Natural killer cell (primary cell): ENCODE measurements at places on chromosomes 16 and 17. TPM values are rescaled to one million over a fixed set of nuclear protein-coding genes. Genes with fewer than 3 reads are reported as not detected.

- DNase-seq = no peak
These were observed 9.4 kb upstream of the CMTM4 start for GRCh38 chr16:66705790-66706505.

- DNase-seq = no peak
These were observed 73.3 kb downstream of the MSI2 start for GRCh38 chr17:57329380-57330214.

GRCh38 chr17:8464941-8465340 is 29.3 kb downstream of the NDEL1 start:
- DNase-seq = no peak

- no peak for DNase-seq
These were observed 64.6 kb downstream of the ANKFN1 start for GRCh38 chr17:56217921-56218320.

CD79B gene
- 28.9 TPM for total RNA-seq

ABCA5 gene
- 57.6 TPM for total RNA-seq

GRCh38 chr17:49991409-49991808 is 3.6 kb downstream of the DLX3 start:
- DNase-seq = no peak

DNA sequence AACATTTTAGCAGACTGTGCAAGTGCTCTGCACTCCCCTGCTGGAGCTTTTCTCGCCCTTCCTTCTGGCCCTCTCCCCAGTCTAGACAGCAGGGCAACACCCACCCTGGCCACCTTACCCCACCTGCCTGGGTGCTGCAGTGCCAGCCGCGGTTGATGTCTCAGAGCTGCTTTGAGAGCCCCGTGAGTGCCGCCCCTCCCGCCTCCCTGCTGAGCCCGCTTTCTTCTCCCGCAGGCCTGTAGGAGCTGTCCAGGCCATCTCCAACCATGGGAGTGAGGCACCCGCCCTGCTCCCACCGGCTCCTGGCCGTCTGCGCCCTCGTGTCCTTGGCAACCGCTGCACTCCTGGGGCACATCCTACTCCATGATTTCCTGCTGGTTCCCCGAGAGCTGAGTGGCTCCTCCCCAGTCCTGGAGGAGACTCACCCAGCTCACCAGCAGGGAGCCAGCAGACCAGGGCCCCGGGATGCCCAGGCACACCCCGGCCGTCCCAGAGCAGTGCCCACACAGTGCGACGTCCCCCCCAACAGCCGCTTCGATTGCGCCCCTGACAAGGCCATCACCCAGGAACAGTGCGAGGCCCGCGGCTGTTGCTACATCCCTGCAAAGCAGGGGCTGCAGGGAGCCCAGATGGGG is 3.1 kb downstream of the GAA start:
- DNase-seq = no peak

- DNase-seq = no peak
These were observed 29.0 kb downstream of the KDM8 start for GRCh38 chr16:27232061-27232900.

- no peak for DNase-seq
These were observed 73.4 kb upstream of the GNG13 start for GRCh38 chr16:873889-874288.

CCT6B gene
- 4.1 TPM for total RNA-seq

COASY gene
- total RNA-seq = 62.3 TPM

DNA sequence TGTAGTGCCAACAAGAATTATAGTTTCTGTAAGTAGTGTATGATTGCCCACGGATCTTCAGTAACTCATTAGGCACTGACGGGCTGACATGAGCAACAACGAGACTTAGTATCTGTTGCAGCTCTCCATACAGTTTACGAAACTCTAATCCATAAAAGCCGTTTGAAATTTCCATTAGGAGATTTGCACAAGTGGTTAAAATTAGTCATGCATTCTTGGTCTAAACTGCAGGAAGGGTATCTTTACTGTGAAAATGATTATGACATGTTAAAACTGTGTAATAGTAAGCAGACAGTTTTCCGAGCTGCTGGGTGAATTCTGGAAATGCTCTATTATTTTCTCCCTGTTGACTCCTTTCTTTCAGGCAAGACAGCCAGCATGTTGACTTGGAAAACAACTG is 605.0 kb downstream of the WWOX start:
- DNase-seq = no peak

GRCh38 chr17:9729034-9729650 is 62.2 kb downstream of the DHRS7C start:
- peak; percentile 61 for DNase-seq
